ENCODE measurements at places on chromosomes 6 and 20.

DNA sequence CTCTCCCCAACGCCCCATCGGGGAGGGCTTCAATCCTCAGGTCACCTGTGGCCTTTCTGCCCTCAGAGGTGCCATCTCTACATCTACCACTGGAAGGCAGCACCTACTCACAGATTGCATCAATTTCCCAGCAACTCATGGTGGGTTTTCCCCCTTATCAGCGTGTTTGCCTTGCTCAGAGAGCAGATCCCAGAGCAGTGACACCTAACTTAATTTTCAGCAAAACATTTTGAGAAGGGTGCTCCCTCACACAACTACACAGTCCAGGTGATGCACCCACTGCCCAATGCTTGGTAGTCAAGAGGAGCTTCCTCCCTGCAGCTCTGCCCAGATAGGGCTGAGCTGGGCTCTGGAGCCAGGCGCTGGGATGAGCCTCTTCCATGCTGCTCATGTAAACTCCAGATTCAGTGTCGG lies 48.2 kb downstream of the PLG start:
- no peak for DNase-seq

GRCh38 chr6:155219858-155220301 lies 43.9 kb upstream of the CLDN20 start:
- no peak for DNase-seq

DNA sequence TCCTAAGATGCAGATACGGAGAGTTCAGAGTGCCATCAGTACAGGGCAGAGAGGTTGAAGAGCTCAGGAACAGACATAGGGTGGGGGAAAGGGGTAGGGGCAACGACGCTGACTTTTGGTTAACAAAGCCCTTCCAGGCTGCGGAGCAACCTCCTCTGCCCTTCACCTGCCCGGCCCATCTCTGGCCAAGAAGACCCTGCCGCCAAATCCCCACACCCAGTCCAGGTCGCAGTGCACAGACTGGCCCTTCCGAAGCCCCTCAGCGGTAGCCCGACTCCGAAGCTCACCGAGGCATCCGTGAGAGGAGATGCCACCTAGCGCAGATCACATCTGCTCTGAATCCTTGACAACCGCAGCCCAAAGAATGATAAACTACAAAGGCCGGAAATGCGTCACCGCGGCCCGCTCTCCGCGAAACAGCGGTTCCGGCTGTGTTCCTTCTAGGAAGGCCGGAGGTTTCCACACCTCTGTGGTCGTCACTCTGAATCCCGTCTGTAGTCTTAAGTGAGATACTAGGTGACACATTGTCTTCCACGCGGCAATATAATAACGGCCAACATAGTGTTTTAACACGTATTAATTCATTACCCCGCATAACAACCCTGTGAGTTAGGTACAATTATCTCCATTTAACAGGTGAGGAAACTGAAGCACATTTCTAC lies at the start of gene ZSCAN23:
Gene ZSCAN23, minus strand, starts transcription at position 380 of the 662 bp plus-strand sequence. CDS start 7,225 bp downstream, outside the sequence.
- peak; percentile 73 for DNase-seq

GRCh38 chr6:21026576-21027273 lies 492.5 kb downstream of the CDKAL1 start:
- DNase-seq: no peak

DNA sequence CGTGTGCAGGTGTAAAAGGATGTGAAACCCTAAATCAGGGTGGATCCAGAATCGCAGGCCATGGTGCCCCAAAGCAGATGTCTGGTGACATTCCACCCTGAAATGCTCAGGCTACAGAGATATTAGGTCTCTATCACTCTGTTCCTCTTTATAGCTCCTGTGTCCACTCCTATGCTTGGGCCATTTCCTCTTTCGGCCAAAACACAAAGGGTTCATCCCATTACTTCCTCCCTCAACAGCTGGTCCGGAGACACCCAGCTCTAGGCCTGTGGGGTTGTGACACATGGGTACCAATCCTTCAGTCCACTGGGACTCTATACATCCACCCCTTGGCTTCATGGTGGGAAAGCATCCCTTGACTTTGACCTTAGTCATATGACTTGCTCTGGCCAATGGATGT lies 1.7 kb upstream of the SIGLEC1 start:
- no peak for DNase-seq

DNA sequence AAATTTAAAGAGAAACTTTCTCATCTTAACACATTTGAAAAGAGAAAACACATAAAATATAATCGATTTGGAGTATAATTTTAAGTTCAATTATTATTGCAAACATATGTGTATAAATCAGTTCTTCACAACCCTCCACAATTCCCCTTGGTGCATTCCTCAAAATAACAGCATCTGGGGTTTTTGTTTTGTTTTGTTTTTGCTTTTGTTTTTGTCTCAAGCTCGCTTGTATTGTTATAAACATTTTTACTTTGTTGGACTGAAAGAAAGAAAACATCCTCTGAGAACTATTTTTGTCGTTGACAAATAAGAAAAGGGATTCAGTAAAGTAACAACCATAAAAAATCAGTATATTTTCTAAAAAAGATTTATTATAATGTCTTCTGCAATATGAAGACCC lies 60.2 kb upstream of the HIVEP1 start:
- no peak for DNase-seq
